Testis (tissue), 5 donors: ENCODE measurements at places on chromosomes 5 and 9.
A peak's percentile ranks its signal among the peaks of the same experiment; 100 is the strongest.

GRCh38 chr5:142353071-142353472, 28.3 kb upstream of the SPRY4 start:
- no peak for DNase-seq

DNA sequence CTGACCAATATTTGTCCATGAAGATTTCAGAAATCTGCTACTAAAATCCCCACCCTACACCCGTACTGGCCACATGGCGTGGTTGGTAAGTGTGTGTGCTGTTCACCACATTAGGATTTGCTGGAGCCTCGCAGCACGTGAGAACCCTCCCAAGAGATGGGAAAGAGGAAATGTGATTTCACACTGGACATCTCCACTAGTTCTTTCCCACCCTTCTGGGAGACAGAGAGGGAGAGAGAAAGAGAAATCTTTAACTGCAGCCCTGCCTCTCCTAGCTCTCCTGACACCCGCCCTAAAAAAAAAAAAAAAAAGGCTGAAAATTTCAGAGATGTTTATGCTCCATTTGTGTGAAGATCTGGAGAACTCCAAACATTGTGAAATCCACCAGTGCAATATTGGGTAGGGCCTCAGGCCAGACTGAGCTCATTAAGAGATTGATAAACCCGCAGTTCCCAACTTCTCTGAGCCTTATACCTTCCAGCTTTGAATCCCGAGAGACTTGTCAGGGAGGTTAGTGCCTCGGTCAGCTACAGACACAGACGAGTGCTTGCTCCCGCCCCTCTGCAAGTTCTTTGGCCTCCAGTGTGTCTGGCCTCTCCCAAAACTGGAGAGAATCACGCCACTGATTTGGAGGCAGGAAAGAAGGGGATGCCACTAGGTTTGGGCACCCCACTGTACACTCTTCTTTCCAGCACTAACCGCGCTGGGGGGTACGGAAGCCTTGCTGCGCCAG, 1.9 kb downstream of the SPRY4 start:
- no peak for DNase-seq

DNA sequence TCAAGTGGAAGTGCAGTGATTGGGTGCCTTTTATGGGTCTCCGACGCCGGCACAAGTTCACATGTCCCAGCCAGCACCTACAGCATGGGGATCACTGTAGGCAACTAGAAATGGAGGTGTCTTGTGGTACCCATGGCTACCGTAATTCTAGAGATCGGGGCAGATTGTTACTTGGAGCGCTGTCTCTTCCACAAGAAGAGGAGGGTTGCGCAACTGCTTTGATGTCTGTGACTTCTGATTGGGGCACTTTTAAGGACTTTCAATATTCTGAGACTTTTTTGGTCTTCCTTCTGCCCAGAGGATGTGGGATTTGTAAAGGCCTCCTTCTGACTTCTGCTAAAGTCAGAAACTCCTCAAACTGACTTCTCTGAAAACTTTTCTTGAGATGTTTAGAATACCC, 41.9 kb downstream of the GLRX start:
- no peak for DNase-seq

DNA sequence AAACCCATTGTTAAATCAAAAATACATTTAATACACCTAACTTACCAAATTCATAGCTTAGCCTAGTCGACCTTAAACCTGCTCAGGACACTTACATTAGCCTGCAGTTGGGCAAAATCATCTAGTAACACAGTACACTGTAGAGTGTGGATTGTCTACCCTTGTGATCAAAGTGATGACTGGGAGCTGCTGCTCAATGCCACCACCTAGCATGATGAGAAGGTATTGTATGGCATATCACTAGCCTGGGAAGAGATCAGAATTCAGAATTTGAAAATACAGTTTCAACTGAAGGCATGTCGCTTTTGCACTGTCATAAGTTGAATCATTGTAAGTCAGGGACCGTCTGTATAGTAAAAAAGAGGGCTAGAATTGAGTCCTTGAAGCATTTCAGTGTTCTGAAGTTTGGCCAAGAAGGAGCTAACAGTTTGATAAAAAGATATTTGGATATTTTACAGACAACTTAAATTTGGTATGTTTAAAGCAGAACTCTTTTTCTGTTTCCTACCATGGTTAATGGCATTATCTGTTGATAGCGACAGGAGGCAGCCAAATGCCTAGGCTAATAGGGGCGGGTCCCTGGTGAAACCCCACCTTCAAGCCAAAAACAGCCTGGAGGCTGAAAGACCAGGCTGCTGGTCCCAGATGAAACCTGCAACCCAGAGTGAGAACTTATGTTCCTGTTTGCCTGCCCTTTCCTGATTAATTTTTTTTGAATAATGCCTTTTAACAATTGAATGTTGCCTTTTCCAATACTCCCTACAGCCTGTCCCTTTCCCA, 23.0 kb downstream of the SMIM15 start:
- DNase-seq, result no peak

DNA sequence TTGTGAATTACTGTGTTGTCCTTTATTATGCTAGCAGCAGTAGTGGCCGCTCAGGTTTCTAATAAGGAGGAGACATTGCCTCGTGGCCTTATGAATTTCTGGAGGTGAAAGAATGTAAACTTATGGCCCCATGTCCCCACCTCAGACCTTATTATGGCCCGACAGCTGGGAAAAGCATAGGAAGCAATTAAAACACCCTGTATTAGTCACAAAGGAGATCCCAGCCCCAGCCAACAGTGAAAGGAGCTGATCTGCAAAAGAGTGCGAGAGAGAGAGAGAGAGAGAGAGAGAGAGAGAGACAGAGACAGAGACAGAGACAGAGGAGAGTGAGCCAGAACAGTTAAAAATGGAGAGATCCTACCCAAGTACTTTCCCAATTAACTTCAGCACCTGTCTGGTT, 269.3 kb downstream of the DMRT2 start:
- DNase-seq, result no peak

DNA sequence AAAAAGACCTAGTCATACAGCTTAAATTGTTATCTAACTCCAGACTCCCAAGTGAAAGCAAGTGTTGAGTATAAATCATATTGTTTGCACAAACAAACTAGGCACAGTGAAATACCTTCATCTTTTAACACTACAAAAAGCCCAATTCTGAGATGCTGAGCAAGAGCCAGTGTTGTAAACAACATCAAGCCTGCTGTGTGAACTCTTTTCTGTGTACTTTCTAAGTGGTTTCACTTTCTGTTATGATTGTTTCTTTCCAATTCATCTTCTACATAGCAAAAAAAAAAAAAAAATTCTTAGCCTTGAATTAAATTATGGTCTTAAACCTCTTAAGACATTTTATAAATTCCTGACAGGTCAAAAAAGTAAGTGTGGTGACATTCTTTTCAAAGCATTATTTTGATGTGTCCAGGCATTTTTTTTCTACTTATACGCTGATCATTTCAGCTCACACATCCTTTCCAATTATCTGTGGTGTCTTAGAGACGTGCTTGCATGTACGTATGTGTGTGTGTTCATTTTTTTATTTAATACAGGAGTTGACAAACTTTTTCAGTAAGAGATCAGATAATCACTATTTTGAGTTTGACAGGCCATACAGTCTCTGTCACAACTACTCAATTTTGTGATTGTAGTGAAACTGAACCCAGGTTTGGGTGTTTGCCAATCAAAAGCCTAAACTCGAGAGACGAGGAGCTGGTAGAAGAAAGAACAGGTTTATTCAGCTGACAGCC, 556.1 kb downstream of the CDH9 start:
- no peak for DNase-seq

DNA sequence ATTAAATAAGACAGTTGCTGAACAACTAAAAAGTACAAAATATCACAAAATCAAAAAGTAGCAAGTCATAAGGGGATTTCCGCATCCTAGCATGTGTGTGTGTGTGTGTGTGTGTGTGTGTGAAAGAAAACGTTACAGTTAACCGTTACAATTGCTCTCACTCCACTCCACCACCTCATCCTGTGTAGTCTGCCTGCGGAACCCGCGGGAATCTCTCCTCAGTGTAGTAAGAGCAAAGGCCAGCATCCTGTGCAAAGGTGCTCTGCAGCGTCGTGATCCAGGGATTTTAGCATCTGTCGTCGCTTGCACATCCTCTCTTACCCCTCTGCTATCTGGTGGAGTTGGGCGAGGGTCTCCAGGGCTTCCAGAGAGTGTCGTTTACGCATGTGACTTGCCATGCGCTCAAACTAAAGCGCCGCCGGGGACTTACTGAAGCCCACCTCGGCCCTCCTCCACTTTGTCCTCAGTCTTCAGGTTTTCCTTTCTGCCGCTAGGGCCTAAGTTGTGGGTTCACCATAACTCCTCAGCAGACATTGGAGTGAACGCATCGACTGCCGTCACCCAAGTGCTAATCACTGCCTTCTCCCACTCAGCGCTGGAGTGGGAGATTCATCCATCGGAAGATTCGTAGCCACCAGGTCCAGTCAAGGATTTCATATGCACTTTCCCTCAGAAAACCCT, 3.9 kb downstream of the CDKN2B start:
- no peak for DNase-seq

DNA sequence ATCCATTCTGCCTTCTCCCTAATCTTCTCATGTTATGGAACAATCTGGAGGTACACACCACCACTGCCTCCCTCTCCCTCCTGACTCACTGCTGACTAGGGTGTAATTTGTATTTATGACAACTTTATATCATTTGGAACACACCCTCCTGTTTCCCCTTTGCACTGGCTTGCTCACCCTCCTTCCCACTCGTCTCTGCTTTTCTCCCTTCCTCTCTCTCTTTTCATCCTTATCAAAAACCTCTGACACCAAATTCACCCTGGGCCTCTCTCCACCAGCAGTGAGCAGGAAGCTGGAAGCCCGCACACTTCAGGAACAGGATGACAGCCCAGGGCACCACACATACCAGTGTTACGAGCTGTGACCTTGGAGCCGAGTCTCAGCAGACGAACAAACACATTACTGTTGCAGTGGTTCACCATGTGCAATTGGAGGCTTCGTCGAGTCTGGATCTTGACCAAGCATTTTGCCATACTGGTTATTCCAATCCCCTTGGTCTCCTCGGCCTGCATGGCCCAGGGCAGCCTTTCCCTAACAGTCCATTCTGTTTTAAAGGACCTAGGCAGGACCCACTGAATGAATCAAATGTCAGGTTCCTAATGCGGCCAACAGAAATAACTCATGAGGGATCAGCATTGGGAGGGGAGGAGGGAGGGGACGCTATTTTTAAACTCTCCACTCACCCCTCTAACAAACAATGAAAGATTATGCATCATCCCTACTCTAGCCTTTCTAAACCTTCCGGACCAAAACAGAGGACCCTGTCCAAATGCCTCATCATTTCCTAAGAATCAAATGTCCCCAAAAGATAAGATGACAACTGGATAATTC, 203.9 kb upstream of the RASEF start:
- peak; percentile 85 for DNase-seq

DNA sequence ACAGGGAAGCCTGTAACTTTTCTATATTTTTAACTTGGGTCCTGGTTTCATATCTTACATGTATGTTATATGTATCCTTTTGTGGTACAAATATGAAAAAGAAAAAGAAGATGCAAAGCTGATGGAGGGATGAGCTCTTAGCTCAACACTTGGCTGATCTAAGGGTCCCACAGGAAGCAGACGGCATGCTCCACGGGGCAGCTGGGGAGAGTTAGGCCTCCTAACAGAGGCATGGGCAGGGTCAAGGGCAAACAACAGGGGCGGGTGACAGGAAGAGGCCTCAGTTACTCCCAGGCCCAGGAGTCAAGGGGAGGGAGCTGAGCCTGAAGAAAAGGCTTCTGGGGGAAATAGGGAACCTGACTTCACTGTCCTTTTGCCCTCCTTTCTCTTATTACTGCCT, 287.2 kb downstream of the ZSWIM6 start:
- no peak for DNase-seq

DNA sequence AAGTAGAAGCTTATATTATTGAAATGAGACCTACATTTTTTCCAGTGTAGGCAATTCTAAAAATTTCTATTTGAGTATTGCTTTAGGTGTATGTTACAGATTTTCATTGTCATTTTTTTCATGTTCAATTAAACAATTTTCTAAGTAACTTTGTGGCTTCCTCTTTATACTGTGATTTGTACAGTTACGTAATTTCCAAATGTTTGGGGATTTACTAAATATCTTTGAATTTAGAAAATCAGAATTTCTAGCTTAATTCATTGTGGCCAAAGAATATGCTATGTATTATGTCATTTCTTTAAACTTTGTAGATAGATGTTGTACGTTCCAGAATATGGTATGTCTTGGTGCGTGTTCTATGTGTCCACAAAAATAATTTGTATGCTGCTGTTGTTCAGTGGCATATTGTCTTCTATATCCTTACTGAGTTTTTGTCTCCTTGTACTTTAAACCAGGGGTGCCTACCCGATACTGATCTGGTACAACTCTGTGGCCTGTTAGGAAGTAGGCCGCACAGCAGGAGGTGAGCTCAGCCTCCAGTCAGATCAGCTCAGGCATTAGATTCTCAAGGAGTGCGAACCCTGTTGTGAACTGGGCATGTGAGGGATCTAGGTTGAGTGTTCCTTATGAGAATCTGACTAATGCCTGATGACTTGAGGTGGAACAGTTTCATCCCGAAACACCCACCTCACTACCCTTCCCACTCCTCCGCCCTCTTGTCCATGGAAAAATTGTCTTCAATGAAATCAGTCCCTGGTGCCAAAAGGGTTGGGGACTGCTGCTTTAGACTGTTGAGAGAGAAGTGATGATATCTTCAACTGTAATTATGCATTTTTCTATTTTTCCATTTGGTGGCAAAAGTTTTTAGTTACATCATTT, 63.5 kb downstream of the UBE2R2 start:
- DNase-seq, result no peak

GRCh38 chr5:145683431-145683830, 151.7 kb downstream of the PRELID2 start:
- no peak for DNase-seq

- DNase-seq, result peak; percentile 78
These were observed at the start of gene PCDHA5 for GRCh38 chr5:140821375-140822280. PCDHA5 (plus strand) TSS chr5:140821613.

- DNase-seq, result no peak
These were observed 1074.2 kb upstream of the WWC1 start for GRCh38 chr5:167217097-167217743.

DNA sequence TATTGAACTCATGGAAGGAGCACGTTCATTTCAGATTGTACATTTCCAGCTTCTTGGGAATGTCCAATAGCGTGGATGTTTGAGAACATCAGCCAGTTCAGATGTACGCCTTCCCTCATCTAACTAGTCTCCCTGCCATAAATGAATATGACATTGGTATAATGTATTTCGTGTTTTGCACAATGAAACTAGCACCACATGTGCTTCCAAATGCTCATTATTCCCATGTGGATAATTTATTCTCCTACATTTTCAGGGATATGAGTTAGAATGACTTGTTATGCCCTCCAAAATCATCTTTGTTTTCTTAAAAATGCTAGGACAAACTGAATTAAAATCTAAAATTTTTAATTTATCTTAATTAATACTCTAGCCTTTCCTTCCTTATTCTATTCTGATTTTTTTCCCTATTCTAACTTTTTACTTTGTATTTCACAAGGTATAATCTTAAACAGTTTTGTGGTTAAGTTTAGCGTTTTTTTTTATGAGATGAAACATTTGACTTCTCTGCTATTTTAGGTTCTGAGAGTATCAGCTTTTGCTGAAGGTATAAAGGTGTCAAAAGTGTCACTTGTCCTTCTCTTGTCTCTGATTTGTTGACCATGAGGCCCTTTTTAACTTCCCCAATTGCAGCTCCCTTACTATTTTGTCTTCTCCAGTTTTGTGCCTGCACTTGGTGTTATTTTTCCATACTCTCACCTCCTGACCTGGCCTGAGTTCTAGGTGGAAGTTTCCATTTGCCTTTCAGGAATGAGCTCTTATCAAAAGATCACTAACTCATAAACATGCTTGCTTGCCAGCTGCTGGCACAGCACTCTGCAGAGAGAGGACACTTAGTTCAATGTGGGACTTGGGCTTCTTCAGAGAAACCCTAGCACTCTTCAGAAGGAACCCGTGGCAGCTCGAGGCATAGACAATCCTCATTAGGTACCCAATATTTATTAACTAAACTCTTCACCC, 106.8 kb downstream of the FRMD3 start:
- peak; percentile 66 for DNase-seq

GRCh38 chr5:55141945-55142690, 17.9 kb upstream of the GPX8 start:
- no peak for DNase-seq
